ENCODE measurements at places on chromosomes 11 and 22.

- no peak for DNase-seq
These were observed 627.7 kb downstream of the OPCML start for GRCh38 chr11:132904607-132905006.

GRCh38 chr22:28395920-28396753, 283.5 kb downstream of the TTC28 start:
- no peak for DNase-seq

DNA sequence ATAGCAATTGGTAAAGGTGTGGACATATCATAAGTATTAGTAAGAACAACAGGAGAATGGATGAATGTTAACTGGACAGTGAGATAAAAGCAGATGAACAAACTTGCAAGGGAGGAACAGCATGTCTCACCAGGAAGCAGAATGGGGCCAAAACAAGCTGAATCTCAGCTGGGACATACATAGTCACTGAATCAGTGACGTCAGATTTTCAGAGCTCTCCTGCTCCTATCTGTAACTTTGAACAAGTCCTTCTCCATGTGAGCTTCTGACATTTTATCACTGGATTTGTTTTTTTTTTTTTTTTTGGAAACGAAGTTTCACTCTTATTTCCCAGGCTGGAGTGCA, 118.7 kb downstream of the BBOX1 start:
- DNase-seq, result no peak

GRCh38 chr11:15761235-15761634, 595.1 kb downstream of the SOX6 start:
- DNase-seq, result no peak

DNA sequence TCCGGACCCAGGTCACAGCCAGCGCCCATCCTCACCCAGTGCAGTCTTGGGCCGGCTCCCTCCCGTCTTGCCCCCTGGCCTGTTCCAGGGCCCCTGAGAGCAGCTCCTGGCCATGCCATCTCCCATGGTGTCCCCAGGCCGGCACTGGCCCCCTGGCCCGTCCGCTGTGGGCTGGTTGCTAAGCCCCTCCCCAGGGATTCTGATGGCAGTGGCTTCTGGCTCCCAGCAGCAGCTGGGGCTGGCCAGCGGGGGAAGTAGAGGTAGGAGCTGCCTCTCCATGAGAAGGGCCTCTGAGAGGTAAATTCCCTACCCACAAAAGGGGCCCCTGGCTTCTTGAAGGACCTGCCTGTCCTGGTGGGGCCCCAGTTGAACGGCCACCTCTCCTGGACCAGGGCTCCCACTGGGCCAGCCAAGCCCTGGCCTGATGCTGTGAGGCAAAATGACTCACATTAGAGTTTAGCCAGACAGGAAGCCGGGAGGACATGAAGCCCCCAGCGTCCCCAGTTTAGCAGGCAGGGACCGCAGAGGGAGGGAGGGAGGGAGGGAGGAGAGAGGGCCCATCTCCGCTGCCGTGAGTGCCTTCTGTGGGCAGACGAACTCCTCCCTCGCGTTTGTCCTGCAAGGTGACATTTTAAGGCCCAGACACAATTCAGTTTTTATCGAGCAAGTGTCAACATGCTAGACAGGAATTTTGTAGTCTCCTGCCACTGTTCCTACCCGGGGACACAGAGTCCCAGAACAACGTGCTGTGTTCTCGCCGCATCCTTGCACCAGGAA, 32.9 kb upstream of the GAL start:
- DNase-seq, result peak; percentile 52
